ENCODE measurements at places on chromosomes 1 and 21.

DNA sequence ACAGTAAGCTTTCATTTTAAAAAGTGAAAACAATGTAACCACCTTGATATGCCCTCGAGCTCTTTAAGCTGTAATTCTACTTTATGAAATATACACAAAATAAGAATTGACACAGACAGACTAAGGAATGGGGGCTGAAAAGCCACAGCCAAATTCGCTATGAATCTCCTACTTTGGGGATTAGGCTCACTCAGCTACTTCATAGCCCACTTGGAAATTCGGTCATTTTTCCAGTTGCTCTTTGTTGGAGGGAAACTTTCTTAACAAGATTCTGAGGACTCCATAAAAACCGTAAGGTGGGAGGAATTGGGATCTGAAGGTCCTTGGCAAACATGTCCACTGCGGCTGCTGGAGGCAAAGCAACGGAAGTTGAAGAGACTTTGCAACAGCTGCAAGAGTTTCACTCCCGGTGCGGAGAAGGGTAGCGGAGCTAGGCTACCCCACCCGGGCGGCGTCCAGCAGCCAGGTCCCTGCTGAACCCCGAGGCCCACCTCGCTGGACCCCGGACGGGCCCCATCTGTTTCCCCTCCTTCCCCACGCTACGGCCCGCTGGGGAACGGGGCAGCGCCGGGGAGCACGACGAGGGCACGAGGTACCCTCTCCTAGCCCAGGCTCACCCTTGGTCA, 634 bp downstream of the MYCBP start:
- peak; percentile 15 for DNase-seq

DNA sequence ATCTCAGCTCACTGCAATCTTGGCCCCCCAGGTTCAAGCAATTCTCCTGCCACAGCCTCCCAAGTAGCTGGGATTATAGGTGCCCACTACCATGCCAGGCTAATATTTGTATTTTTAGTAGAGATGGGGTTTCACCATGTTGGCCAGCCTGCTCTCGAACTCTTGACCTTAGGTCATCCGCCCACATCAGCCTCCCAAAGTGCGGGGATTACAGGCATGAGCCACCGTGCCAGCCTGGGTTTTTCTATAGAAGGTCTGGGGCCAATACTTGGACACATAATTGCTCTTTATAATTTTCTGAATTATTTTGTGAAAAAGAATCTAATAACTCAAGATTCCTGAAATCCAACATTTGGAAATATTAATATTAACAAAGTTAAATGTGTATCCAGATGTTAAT, 1267.7 kb upstream of the ADGRL4 start:
- no peak for DNase-seq

DNA sequence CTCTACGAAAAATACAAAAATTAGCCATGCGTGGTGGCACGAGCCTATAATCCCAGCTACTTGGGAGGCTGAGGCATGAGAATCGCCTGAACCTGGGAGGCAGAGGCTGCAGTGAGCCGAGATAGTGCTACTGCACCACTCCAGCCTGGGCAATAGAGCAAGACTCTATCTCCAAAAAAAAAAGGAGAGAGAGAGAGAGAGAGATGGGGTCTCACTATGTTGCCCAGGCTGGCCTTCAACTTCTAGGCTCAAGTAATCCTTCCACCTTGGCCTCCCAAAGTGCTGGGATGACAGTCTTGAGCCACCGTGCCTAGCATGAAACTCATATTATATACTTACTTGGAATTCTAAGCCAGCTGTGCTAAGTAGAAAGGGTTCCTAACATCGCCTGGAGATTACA, 29.7 kb downstream of the PSMB2 start:
- no peak for DNase-seq

- DNase-seq = no peak
These were observed 65.9 kb downstream of the PIK3CD start for GRCh38 chr1:9717193-9718005.

- DNase-seq = no peak
These were observed 10.1 kb upstream of the ZBTB8B start for GRCh38 chr1:32454726-32455125.

- DNase-seq = no peak
These were observed 92.7 kb downstream of the SUSD4 start for GRCh38 chr1:223271085-223271781.

DNA sequence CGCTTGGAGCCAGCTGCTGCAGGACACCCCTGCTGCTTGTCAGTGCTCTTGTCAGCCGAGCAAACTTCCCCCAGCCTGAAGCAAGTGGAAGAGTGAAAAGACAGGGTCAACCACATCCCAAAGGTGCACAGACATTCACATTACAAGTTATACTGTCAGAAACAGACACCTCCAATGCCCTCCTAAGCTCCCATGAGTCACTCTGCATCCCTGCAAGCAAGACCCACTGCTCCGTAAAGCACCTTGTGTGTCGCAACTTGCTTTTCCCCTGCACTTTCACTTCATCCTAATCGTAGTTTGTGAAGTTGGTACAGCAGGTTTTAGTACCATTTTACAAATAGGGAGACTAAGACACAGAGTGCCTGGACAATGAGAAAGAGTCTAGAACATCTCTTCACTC, 51.1 kb downstream of the KCNH1 start:
- no peak for DNase-seq

GRCh38 chr1:88320291-88320690, 363.8 kb upstream of the PKN2 start:
- no peak for DNase-seq

GRCh38 chr1:19812875-19813642, 2.0 kb downstream of the RNF186 start:
- no peak for DNase-seq

- no peak for DNase-seq
These were observed at the start of gene CCDC18 for GRCh38 chr1:93180723-93181613. CCDC18 (plus strand) TSS chr1:93180724; CDS start chr1:93183362, 2,638 bp downstream.

DNA sequence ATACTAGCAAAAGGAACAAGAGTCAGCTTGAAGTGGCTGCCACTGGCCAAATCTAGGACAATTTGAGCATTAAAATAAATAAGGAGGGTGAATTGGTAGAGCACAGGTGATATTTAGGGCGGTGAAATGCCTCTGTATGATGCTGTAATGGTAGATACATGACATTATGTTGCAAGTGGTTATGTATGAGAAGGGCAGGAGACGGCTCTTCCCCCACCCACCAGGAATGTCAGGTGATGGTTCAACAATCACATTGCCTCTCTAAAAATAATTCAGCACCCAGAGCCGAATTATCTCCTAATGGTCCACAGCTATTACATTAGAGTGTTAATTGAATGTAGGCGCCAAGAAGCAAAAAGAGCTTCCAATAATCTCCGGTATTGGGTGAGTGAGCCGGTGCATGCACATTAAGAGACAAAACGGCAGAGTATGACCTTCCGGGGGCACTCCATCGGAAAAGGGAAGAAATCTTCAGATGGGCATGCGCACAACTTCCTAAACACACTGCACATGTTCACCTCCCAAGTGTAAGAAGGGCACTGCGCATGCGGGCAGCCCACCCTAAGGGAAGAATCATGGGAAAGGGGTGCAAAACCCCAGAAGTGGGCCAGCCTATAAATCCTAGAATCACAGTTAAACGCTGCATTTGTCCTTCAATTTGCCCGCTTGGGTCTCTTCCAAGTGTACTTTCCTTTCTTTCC, 6.8 kb upstream of the IFNAR1 start:
- no peak for DNase-seq

GRCh38 chr1:160647329-160647720, 481 bp upstream of the SLAMF1 start:
- DNase-seq = no peak

- peak; percentile 31 for DNase-seq
These were observed 22.0 kb downstream of the FLVCR1 start for GRCh38 chr1:212879947-212880690.

DNA sequence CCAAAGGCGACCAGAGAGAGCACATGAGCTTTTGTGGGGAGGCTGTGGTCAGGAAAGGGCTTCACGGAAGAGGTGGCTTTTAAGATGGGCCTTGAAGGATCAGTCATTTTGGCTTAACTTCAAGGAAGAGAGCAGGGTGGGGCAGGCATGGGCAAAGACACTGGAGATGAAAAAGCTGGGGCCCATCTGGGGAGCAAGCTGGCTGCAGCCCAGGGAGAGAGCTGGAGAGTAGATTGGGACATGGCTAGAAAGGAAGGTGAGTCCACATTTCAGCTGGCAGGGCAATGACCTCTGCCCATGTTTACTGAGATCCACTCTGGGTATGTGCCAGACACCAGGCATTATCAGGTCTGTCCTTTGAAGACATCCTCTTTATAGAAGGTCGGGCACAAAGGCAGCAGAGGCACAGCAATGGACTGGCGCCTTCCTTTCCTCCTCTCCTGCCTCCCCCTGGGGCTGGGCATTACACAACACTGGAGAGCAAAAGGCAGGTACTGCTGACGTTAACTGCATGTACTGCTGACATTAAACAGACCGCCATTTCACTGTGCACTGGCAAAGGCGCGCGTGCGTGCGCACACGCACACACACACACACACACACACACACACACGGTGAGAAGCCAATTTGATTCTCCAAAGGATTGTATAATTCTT, 2.2 kb upstream of the UBXN10 start:
- DNase-seq = no peak

- no peak for DNase-seq
These were observed 22.8 kb downstream of the C2CD2 start for GRCh38 chr21:41931041-41931451.

DNA sequence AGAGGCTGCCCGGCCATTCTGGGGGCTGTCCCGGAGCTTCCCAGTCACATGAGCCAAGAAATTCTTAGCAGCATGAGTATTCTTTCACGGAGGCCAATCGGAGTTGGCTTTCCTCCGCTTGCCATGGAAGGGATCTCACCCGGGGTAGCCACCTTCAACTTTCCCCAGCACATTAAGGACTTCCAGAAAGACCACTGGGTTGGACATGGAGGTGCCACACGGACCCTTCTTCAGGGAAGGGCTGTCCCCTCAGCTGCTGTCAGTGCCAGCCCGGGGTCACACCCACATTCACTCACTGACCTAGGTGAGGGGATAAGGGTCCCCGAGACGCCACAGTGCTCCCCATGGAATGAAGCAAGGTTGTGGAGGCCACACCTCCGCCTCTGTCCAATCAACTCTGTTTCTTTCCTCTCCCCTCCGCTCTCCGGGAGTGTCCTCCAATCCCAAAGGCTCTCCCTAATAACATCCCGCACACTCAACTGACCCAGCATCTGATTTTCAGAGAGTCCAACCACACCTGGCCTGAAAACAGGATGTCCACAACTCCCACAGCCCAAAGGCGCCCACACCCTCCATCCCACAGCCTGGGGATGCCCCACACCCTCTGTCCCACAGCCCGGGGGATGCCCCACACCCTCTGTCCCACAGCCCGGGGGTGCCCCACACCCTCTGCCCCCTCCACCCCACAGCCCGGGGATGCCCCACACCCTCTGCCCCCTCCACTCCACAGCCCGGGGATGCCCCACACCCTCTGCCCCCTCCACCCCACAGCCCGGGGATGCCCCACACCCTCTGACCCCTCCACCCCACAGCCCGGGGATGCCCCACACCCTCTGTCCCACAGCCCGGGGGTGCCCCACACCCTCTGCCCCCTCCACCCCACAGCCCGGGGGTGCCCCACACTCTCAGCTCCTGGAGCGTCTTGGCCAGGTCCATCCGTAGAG, 19.4 kb downstream of the RSPH1 start:
- DNase-seq = no peak

DNA sequence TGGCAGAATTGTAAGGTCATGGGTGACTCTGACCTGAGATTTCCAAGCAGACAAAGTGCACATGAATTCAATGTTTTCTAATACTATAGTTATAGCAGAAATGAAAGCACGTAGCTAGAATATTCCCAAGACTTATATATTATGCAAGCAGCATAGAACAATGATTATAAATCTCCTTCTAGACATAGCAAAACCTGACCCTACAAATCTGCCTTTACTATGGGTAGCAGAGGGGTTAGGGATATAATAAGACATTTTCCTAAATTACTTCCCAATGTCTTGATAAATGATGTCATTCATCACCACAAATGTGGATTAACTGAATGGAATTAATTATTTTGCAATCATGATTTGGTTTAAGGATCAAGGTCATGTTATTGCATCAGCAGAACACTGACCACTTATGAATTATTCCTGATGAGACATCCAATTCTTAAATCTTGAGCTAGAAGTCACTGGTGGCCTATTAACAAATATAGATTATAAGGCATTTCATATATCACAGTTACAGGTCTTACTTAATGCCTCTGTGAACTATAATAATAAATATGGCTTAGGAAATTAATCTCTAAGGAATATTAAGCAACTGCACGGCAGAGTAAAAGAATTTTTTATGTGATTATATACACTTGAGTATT, 776.6 kb downstream of the AMY1C start:
- no peak for DNase-seq

DNA sequence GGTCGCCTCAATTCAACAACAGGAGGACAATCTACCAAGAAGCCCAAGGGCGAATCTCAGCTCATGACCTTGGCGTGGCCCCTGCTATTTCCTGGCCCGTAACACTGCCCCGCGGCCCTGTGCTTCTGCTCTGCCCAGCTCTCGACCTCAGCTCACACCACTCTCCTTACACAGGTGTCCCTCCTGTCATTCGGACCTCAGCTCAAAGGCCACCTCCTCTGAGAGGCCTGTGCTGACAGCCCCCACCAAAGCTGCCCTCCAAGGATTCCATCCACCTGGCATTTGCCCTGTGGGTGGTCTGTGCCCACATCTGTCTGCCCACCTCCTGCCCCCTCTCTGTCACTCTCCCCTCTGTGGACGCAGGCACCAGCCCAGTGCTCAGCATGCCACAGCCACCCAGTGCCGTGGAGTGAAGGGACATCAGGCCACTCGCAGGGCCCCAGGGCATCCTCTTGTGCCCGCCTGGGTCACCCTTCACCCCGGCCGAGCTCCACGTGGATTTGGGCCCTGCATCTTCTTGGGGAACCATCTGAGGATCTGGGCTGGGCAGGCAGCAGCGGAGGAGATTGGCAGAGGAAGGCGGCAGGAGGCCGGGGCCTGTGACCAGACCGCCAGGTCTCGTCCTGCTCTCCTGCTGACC, 70.3 kb downstream of the DHRS3 start:
- DNase-seq = no peak

- no peak for DNase-seq
These were observed 30.0 kb downstream of the SOX13 start for GRCh38 chr1:204102739-204103430.

DNA sequence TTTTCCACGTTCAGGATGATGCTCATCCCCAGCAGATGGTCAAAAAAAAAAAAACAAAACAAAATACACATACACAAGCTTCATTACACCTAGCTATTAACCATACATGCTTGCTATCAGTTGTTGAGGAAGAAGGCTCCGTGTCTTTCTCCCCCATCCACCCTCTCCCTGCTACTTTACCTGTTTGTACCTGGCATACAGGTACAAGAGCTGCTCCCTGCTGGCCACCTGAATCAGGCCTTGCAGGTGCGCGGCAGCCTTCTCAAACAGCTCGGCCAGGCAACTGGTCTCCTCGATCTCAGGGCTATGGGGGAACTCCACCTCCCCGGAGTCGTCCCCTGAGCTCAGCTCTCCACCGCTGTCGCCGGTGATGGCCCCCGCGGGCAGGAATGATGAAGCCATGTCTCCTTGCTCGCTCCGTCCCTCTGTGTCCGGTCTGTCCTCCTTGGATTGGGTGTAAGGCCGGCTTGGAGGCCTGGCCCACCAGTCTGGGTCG, 464 bp downstream of the ACBD6 start:
- DNase-seq = no peak
